ENCODE measurements at places on chromosomes 16 and 17.

GRCh38 chr16:83581994-83582747 lies 225.6 kb upstream of the HSBP1 start:
- no peak for DNase-seq

DNA sequence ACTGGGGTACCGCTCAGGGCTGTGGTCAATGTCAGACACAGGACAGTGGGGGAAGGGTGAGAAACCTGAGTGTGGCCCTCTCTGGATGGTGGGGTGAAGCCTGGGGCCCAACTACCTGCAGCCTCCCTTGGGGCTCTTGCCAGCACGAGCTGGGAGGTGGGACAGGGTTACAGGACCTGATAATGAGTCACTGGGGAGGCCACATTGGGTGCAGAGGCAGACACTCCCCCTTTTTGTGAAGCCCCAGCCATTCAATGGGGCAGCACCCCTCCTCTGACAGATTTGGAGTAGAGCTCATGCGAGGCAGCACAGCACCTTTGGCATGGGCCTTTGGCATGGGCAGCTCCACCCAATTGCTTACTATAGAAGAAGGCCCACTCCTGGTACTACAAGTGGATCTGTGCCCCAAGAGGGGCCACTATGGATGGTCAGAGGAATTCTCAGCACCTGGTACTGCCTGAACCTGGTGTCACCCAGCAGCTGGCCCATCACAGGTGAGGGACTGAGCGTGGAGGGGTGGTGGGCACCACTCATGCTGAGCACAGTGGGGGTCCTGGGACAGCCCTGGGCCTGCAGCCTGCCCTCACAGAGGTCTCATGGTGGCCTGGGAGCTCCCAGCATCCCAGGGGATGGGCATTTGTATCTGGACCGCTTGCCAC lies 45.2 kb upstream of the SMPD3 start:
- DNase-seq = no peak

DNA sequence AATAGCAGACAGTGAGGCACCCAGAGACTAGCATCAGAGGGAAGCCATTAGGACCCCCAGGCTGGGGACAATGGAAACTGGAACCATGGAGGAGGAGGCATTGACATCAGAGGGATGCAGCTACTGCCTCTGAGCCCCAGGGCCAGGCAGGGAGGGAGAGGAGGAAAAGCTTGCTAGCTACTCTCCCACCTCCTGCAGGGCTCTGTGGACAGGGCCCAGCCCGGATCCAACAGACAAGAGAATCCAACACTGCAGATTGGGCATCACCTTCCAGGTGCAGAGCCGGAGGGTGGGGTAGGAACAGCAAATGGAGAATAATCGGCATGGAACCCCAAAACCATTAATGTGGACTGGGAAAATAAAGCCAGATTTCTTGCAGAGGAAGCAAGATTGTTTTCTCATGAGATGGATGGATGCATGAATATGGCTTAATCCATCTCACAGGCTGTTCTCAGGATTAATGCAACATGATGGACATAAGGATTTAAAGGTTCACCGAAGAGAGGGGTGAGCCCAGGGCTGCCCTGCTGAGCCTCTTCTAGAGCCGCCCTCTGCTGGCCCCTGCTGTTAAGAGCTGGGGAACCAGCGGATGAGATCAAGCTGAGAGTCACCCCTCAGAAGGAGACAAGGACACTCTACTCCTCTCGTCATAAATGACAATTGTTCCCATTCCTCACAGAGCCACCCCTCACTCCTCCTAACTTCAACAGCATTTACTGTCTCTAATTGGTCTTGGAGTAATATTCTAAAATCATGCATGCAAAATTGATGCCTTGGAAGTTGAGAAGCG lies 48.8 kb downstream of the DNAH3 start:
- peak; percentile 9 for DNase-seq

- DNase-seq = peak; percentile 66
These were observed 21.6 kb downstream of the POLR3E start for GRCh38 chr16:22318690-22319358.

GRCh38 chr16:72911971-72912370 lies 136.0 kb downstream of the ZFHX3 start:
- no peak for DNase-seq

- DNase-seq = no peak
These were observed 27.2 kb upstream of the ITGA3 start for GRCh38 chr17:50028736-50029120.

- no peak for DNase-seq
These were observed 10.1 kb downstream of the MRM1 start for GRCh38 chr17:36611345-36612072.

GRCh38 chr16:46932802-46933201 lies 40.7 kb downstream of the DNAJA2 start:
- DNase-seq = no peak

DNA sequence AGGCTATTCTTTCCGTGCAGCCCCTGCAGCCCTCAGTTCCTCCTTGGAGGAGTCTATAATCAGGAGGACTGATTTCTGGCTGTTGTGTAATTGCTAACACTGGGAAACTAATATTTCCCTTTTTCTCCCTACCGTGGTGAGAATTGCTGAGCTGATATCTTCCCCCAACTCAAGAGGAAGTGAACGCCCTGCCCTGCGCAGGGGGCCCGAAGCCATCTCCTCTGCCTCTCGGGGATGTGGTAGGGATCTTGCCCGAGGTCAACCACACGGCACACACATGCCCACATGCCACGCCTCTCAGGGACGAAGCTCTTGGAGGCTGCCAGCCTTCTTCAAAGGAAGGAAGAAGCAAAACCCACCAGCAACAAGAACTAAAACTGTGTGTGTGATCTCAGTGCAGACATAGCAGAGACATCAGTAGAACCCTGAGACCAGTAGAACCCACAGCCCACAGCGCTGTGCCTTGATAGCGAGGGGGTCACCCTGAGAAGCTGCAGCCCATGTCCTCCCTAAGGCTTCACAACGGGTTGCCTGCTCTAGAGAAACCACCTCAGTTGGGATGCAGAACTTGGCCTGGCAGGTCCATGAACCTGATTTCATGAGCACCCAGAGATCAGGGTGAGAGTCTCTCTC lies 8.9 kb upstream of the ULK2 start:
- DNase-seq = peak; percentile 14

- DNase-seq = no peak
These were observed 20.9 kb downstream of the AKTIP start for GRCh38 chr16:53482123-53482522.

DNA sequence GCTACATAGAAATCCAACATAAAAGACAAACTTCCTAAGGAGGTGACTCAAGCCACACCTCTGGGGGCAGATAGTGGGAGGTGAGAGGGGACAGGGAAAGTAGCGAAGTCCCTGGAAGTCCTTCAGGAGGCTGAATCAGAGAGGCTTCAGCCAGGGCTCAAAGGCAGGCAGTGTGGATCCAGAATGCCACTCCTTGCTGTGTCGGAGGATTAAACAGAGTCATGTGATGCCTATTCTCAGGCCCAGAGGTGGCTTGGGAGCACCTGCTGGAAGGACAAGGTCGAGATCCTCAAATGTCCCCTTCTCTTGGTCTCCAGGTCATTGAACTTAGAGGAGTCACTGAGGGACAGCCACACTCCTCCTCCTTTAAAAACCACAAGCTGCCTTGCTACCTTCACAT lies 391.1 kb downstream of the SOX9 start:
- DNase-seq = no peak

DNA sequence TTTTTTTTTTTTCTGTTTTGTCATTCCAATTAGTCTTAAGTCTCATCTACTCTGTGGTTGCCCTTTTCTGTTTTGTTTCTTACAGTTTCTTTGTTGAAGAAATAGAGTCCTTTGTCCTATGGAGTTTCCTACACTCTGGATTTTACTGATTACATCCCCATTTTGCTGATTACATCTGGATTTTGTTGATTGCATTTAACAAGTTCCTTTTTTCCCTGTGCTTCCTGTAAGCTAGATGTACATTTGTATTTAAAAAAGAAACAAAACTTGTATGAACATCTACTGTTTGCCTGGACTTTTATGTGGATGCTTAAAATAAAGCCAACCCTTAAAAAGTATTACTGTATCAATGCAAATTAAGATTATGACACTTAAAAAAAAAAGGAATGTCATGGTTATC lies 147.6 kb downstream of the CHD9 start:
- no peak for DNase-seq

GRCh38 chr17:77128896-77129567 lies 11.7 kb upstream of the SEC14L1 start:
- no peak for DNase-seq

DNA sequence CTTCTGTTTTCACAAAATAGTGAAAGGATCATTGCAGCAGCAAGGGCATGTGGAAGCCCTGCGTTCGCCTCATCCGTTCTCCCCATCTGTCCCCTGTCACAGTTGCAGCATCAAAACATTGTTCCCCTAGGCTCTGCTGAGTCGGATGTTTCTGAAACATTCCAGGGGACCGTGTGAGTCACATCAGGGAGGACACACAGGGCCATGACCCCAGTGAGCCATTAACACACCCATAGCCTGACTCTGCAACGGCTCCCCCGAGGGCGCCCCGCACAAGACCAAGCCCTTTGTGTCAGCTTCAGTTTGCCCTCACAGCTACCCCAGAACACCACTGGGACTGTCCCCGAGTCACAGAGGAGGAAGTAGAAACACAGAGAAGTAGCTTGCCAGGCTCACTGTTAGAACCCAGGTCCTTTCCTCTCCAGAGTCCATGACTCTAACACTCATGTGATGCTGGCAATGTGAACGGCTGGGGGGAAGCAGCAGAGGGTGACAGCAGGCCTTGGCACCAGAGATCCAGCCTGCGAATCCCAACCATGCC lies 63.3 kb upstream of the HSBP1 start:
- no peak for DNase-seq

- no peak for DNase-seq
These were observed 6.8 kb upstream of the TBC1D3B start for GRCh38 chr17:36183001-36183971.

DNA sequence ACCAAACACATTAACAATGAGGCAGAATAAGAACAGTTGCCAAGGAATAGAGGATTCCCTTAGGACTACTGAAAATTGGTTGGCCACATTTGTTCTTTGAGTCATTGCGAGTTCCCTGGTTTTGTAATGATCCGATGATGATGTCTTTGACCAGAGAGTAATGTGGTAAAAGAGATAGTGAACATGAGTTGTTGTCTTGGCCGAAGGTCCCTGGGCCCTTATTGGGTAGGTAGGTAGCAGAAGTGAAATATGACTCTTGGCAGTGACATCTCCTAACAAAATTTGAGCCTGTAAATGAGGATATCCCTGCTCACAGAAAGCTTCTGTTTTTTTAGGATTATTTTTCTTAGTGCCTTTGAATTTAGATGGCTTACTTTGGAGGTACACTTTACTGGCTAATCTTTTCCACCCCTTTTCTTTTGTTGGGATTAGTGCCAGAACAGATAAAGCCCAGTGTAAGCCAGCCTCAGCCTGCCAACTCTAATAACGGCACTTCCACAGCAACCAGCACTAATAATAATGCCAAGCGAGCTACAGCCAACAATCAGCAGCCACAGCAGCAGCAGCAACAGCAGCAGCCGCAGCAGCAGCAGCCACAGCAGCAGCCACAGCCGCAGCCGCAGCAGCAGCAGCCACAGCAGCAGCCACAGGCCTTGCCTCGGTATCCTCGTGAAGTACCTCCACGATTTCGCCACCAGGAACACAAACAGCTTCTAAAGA lies 47.2 kb downstream of the TNRC6A start:
- DNase-seq = no peak

DNA sequence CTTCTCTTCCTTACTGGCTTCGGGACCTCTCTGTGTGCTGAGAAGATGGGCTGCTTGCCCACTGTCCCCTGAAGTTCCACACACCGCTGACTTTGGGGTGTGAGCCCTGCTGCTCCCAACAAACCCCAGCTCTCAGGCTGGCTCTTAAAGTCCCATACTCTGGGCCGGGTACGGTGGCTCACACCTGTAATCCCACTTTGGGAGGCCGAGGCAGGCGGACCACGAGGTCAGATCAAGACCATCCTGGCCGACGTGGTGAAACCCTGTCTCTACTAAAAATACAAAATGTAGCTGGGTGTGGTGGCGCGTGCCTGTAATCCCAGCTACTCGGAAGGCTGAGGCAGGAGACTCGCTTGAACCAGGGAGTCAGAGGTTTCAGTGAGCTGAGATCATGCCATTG lies 17.2 kb downstream of the CD7 start:
- DNase-seq = no peak

GRCh38 chr17:1002771-1003555 lies 6.0 kb downstream of the TIMM22 start:
- DNase-seq = no peak

DNA sequence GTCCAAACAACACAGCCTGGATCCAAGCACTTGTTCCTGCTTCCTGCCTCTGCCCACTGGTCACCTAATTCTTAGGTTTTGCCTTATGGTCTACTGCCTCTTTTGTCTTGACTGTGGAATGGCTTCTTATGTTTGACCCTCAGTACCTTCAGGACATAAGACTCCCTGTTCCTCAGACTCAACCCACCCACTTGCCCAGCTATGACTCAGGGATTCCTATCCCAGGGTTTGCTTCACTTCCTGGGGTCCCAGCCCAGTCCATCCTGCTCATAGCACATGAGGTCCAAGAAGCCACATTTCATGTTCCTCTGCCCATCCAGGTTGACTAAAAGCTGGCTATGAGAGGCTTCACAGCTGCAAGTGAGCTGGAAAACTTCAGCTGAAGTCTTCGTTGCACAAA lies 320.9 kb upstream of the CDH5 start:
- no peak for DNase-seq

GRCh38 chr16:71467810-71468209 lies 5.8 kb upstream of the ZNF23 start:
- DNase-seq = peak; percentile 54

DNA sequence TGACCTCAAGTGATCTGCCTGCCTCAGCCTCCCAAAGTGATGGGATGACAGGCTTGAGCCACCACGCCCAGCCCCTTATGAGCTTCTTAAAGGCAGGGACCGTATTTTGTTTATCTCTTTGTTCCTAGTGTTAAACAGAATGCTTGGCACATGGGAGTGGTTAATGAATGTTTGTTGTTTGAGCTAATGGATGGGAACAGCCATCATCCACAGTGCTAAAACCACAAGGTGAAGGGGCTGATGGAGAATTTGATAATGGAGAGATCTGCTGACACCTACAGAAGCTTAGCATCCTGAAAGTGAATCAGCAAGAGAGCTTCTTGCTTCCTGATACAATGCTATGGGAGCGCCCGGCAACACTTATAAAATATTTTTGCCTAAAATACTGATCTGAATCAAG lies 8.6 kb upstream of the CDH1 start:
- DNase-seq = no peak

DNA sequence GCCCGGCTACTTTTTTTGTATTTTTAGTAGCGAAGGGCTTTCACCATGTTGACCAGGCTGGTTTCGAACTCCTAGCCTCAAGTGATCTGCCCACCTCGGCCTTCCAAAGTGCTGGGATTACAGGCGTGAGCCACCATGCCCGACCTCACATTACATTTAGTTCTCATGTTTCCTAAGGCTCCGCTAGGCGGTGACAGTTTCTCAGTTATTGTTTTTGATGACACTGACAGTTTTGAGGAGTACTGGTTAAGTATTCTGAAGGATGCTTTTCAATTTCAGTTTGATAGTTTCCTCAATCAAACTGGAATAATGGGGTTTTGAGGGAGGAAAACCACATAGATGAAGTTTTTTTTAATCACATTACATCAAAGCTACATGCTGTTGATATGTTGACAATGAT lies 1028.5 kb downstream of the CDH8 start:
- DNase-seq = no peak
